ENCODE measurements at places on chromosomes 12 and 14.
A peak's percentile ranks its signal among the peaks of the same experiment; 100 is the strongest.

DNA sequence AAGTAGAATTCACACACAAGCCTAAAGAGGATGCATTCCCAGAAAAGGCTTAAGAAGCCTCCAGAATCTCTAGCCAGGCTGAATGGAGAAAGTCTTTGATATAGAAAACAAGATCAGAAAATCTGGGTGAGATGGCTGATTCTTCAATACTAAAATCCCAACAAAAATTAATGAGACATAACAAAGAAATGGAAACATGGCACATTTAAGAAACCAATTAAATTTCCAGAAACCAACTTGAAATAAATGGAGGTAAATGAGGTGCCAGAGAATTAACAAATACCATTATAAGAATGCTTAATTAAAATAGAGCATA lies 51.9 kb downstream of the CPSF6 start:
- no peak overlapping the region for H3K4me3 ChIP-seq
- no peaks in the 10 kb centered on the region for H3K36me3 ChIP-seq
- peaks cover 1% of the 10 kb centered on the region for H3K4me1 ChIP-seq

DNA sequence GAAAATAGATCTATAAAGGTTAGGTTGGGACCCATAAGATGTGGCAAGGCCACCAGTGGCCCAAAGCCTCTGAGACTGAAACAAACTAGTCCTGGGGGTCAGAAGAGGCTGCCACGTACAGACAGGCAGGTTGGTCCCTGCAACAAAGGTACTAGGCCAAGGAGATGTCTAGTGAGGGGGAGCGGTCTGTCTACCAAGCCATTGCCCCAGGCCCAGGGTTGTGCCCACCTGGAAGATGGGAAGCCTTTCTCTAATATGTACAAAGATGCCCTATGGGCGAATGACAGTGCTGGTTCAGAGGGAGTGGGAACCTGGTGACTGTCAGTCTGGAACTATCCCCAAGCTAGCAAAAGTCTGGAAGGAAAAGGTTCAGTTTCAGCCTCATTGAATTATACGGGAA lies 233.2 kb downstream of the RBM19 start:
- no peaks in the 10 kb centered on the region for H3K36me3 ChIP-seq
- H3K4me3 ChIP-seq, result no peak overlapping the region
- H3K27me3 ChIP-seq, result peaks cover 6% of the 10 kb centered on the region
- no peaks in the 10 kb centered on the region for H3K4me1 ChIP-seq

DNA sequence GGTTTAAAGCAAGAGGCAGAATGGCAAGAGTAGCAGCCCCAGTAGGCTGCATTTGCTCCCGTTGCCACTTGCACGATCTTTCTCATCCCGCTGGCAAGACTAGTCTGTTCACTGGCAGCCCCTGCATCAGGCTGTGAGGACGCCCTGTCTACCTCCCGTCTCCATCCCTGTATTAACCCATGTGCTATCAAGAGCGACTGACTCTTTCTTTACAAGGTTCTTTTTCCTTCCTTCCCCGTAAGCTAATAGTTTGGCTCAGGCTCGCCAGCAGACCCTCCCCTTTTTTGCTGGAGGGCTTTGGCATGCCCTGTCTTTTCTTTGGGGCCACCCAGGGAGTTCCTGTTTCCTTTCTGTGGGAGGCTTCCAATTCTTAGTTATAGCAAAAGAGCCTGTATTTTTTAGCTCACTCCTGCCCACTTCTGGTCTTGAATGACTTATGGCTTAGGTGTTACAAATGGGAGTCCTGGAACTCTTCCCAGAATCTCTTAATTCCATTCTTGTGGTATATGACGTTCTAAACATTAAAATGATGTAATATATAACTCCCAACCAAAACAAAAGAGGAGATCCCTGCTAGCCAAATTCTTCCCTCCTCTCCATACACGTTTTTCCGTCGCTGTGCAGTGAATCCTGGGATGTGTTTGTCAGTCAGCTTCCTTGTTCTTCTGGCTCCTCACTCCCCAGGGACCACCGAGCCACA lies 149.0 kb downstream of the PRKCH start:
- H3K27ac ChIP-seq, result peak overlapping the region; percentile 96
- peaks cover 72% of the 10 kb centered on the region for H3K4me1 ChIP-seq
- no peak for DNase-seq
- no peaks in the 10 kb centered on the region for H3K27me3 ChIP-seq
- peak overlapping the region; percentile 78 for H3K4me3 ChIP-seq

GRCh38 chr14:93146119-93146518 lies 30.4 kb upstream of the ITPK1 start:
- H3K4me1 ChIP-seq, result no peaks in the 10 kb centered on the region
- H3K27me3 ChIP-seq, result no peaks in the 10 kb centered on the region
- no peaks in the 10 kb centered on the region for H3K36me3 ChIP-seq
- DNase-seq, result no peak

DNA sequence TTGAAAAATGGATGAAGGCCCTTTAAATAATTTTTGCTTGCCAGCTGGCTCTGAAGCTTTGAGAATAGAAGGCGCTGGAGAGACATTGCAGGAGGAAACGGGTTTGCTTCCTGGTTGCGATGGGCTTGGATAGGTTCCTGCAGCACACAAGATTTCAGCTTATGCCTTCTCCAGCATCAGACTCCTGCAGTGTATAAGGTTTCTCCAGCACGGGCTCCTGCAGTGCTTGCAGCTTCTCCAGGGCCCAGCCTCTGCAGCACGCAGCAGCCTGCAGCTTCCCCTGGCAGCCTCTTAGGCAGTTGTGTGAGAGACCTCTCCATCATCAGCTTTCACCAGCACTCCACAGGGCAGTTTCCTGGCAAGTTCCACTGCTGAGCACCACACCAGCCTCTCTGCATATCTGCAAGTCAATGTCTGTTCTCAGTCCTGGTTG lies 78.7 kb upstream of the ZDHHC17 start:
- no peak for DNase-seq
- H3K27me3 ChIP-seq, result peaks cover 2% of the 10 kb centered on the region
- no peaks in the 10 kb centered on the region for H3K36me3 ChIP-seq
- H3K27ac ChIP-seq, result no peak overlapping the region

DNA sequence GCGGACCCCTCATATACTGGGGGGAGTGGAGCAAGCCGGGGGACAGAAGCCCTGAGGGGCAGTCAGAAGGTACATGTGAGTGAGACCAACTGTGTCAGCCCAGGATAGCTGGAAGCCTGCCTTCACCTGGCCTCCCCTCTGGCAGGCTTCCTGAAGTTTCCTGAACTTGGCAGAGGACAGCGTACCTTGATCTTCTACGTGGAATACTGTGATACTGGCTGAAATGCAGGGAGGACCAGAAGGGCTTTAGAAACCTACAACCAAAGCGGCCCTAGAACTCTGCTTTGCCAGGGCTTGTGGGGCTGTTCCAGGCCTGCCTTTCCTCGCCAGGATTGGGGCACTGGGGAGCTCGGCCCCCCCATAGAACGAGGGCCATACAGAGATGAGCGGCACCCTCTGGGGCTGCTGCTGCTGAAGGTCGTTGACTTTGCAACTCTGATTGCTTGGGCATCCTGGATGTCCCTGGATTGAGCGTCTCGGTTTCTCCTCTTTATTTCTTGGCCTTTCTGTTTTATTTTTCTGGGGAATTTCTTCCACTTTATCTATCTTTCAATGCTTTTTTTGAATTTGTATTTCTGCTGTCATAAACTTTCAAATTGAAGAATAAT lies 66.5 kb downstream of the SLC25A47 start:
- H3K27ac ChIP-seq, result no peak overlapping the region
- no peaks in the 10 kb centered on the region for H3K27me3 ChIP-seq

DNA sequence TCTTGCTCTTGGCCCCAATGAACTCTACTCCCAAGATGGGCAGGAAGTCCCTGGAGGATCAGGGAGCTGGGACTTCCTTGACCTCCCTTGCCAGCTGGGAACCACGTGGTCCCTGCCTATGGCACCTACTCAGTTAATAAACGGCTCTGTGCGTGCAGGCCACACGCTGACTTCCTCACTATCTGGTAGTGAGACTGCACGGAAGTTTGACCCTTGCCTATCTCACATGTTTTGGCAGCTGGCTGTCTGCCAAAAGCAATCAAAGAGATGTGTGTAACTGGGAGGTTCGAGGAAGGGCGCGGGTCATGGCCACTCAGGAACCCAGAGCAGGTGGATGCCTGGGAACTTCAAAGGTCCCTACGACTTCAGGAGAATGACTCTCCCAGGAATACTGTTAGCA lies 57.9 kb downstream of the RFLNA start:
- H3K27me3 ChIP-seq, result no peaks in the 10 kb centered on the region
- H3K36me3 ChIP-seq, result peaks cover 13% of the 10 kb centered on the region
- no peak overlapping the region for H3K27ac ChIP-seq
- DNase-seq, result no peak
- no peaks in the 10 kb centered on the region for H3K4me1 ChIP-seq

- H3K27ac ChIP-seq, result no peak overlapping the region
- no peak overlapping the region for H3K4me3 ChIP-seq
- H3K4me1 ChIP-seq, result peaks cover 10% of the 10 kb centered on the region
- no peak for DNase-seq
- H3K27me3 ChIP-seq, result peaks cover 23% of the 10 kb centered on the region
Measured at GRCh38 chr12:22340143-22340542, 5.6 kb upstream of the ST8SIA1 start.

- no peak overlapping the region for H3K4me3 ChIP-seq
- peaks cover 1% of the 10 kb centered on the region for H3K27me3 ChIP-seq
- no peak for DNase-seq
Measured at GRCh38 chr12:53076461-53076860, 2.7 kb downstream of the SPRYD3 start.

- no peaks in the 10 kb centered on the region for H3K27me3 ChIP-seq
- H3K4me3 ChIP-seq, result no peak overlapping the region
- no peak for DNase-seq
- H3K36me3 ChIP-seq, result no peaks in the 10 kb centered on the region
Measured at GRCh38 chr12:84585776-84586395, 326.7 kb downstream of the SLC6A15 start.

GRCh38 chr12:56061982-56062381 lies 18.0 kb upstream of the ERBB3 start:
- no peaks in the 10 kb centered on the region for H3K4me1 ChIP-seq
- peaks cover 7% of the 10 kb centered on the region for H3K27me3 ChIP-seq
- no peaks in the 10 kb centered on the region for H3K36me3 ChIP-seq
- H3K4me3 ChIP-seq, result no peak overlapping the region
- H3K27ac ChIP-seq, result no peak overlapping the region

DNA sequence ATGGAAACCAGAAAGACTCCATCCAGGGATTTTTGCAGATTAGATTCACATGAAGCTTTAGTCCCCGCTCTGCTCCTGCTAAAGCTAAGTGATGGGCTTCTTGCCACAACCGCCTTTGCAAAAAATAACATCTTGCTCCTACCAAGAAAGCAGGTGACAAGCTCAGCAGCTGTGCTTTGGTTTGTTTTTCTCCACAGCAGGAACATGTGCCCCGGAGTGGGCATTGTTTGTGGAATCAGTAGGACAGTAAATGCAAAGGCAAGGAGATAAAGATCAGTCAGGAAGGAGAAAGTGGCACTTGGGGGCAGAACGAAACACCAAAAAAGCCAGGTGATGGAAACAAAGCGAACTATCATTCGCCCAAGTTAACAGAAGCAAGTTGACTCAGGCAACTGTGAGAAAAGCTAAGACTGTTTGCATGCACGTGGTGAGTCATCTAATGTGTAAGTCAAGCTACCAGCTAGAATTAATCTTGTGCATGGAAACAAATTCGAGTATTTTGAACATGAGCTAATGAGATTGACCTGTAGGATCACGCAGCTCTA lies 165.5 kb upstream of the PLXNC1 start:
- H3K36me3 ChIP-seq, result peaks cover 3% of the 10 kb centered on the region
- peak overlapping the region; percentile 67 for H3K27ac ChIP-seq
- peak overlapping the region; percentile 2 for H3K4me3 ChIP-seq
- peaks cover 31% of the 10 kb centered on the region for H3K4me1 ChIP-seq
- DNase-seq, result peak; percentile 74
- H3K27me3 ChIP-seq, result peaks cover 6% of the 10 kb centered on the region

- H3K4me3 ChIP-seq, result no peak overlapping the region
- no peaks in the 10 kb centered on the region for H3K36me3 ChIP-seq
- no peaks in the 10 kb centered on the region for H3K27me3 ChIP-seq
- no peaks in the 10 kb centered on the region for H3K4me1 ChIP-seq
Measured at GRCh38 chr12:32181498-32182175, 75.0 kb downstream of the BICD1 start.

GRCh38 chr12:131896080-131896810 lies 1.8 kb downstream of the ULK1 start:
- H3K4me1 ChIP-seq, result peaks cover 8% of the 10 kb centered on the region
- H3K27me3 ChIP-seq, result no peaks in the 10 kb centered on the region
- H3K4me3 ChIP-seq, result peak overlapping the region; percentile 87
- peak; percentile 92 for DNase-seq
- peak overlapping the region; percentile 80 for H3K27ac ChIP-seq
- no peaks in the 10 kb centered on the region for H3K36me3 ChIP-seq

- H3K27ac ChIP-seq, result no peak overlapping the region
- no peaks in the 10 kb centered on the region for H3K36me3 ChIP-seq
- DNase-seq, result no peak
- H3K27me3 ChIP-seq, result no peaks in the 10 kb centered on the region
- H3K4me1 ChIP-seq, result no peaks in the 10 kb centered on the region
Measured at GRCh38 chr12:39240587-39240986, 202.3 kb downstream of the KIF21A start.

GRCh38 chr14:69204753-69205152 lies 13.5 kb downstream of the EXD2 start:
- no peak overlapping the region for H3K4me3 ChIP-seq
- no peak overlapping the region for H3K27ac ChIP-seq
- H3K4me1 ChIP-seq, result peaks cover 3% of the 10 kb centered on the region

DNA sequence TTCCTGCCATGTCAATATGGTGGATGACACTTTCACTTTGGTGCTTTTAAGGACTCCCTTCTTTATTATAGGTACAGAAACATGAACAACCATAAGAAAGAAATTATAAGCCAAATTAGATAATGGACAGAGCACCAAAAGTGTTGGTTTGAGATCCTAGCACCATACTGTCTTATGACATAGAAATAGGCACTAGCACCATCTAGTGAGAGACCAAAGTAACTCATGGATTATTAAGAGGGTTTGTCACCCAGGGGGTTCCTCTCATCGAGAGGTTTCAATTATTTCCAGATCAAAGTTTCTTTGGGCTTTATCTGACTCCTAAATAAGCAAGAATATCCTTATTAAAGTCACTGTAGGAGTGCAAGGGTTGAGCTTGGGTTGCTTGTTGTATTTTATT lies 153.0 kb upstream of the DIO2 start:
- no peaks in the 10 kb centered on the region for H3K27me3 ChIP-seq
- H3K36me3 ChIP-seq, result no peaks in the 10 kb centered on the region
- H3K4me3 ChIP-seq, result no peak overlapping the region
- DNase-seq, result no peak
- H3K4me1 ChIP-seq, result no peaks in the 10 kb centered on the region
- no peak overlapping the region for H3K27ac ChIP-seq

- peaks cover 15% of the 10 kb centered on the region for H3K27me3 ChIP-seq
- peaks cover 23% of the 10 kb centered on the region for H3K36me3 ChIP-seq
- H3K4me1 ChIP-seq, result peaks cover 44% of the 10 kb centered on the region
- peak within 1 kb of the TSS; percentile 90 for H3K4me3 ChIP-seq
Measured at GRCh38 chr14:67487937-67488893, at the start of gene TMEM229B. Gene TMEM229B, minus strand, starts transcription at chr14:67488721. Its CDS starts 14,798 bp downstream, at chr14:67473923.

- DNase-seq, result no peak
- H3K27ac ChIP-seq, result no peak overlapping the region
- H3K4me3 ChIP-seq, result no peak overlapping the region
- H3K27me3 ChIP-seq, result no peaks in the 10 kb centered on the region
- no peaks in the 10 kb centered on the region for H3K4me1 ChIP-seq
Measured at GRCh38 chr14:104717646-104718045, 6.4 kb upstream of the ADSS1 start.
